Right renal cortex interstitium (tissue), 3 donors: ENCODE measurements at places on chromosomes 5 and 9. TPM values are rescaled to one million over a fixed set of nuclear protein-coding genes. Genes with fewer than 3 reads are reported as not detected.

DNA sequence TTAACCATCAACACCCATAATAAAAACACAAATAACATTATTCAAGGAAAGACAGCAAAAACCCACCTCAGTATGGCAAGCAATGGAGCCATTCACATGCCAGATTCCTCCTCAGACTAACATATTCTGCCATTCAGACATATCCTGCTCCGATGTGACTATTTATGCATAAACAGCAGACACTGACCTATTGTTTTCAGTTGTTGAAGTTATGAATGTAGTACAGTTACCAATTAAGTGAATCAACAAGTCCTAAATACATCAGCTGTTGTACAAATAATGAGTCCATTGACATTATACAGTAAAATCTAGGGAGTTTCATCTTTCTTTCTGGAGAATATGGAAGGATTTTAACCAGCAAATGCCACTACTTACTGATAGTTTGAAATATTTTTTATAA, 131.7 kb downstream of the DENND1A start:
- no peak for DNase-seq

DNA sequence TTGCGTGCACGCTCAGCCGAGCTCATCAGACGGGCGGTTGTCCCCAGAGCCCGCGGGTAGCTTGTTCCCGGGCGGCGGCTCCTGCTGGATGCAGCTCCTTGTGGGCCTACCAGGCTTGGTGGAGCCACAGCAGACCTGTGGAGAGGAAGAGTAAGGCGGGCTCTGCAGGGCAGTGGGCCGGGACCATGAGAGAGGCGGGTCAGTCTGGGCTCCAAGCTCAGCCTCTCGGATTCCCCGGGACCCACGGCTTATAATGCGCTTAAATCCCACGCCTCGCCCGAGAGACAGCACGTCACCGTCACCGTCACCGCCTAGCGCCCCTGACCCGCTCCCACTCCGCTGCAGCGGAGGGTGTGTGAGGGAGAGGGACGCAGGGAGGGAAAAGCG, 1.9 kb upstream of the ANKRD18A start:
- no peak for DNase-seq

DNA sequence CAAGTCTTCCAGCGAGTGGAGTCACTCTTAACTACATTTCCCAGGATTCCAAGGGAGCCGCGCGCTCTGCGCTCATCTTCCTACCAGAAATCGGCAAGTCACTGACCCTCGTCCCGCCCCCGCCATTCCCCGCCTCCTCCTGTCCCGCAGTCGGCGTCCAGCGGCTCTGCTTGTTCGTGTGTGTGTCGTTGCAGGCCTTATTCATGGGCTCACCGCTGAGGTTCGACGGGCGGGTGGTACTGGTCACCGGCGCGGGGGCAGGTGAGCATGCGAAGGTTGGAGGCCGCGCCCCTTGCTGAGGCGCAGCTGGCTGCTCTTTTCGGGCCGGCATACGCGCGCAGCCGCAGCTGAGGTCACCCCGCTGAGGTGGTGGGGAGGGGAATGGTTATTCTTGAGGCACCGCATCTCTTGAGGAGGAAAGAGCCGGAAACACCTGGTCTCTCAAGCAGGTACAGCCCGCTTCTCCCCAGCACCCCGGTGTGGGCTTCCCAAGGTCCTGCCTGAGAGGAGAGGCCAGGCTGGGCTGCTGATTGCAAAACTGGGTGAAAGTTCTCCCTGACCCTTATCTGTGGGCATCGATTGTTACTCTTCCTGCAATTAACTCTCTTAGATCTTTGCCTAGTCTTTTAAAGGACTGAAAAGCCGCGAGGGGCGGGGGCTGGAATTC, at the start of gene HSD17B4:
HSD17B4 (plus strand) TSS at position 125 of the 667 bp plus-strand sequence; CDS start at position 204, 79 bp downstream.
- peak; percentile 70 for DNase-seq

DNA sequence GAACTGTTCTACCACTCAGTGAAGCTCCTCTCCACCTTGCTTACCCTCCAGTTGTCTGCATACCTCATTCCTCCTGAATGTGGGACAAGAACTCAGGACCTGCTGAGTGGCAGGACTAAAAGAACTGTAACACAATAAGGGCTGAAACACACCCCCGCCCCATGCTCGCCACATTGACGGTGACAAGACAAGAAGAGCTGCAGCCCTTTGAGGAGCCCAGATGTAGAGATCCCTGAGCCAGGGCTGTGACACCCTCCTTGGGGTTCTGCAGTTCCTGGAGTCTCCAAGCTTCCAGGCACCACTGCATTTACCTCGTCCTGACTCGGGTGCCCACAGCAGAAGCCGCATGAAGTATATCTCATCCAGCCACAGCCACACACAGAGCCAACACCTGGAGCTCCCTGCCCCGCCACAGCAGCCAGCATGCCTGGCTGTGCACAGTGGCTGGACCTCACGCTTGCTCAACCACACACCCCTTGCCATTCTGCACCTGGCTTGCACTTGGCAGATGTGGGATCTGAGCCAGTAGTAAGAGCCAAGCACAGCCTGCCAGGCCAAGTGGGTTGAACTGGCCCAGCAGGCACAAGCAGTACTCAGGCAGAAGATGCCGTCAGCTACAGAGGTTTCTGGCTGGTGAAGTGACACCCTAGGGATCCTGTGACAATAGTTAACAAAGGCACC, 166.1 kb downstream of the RNF180 start:
- no peak for DNase-seq

The PPP3R2 gene
- 0.10 TPM for polyA plus RNA-seq

DNA sequence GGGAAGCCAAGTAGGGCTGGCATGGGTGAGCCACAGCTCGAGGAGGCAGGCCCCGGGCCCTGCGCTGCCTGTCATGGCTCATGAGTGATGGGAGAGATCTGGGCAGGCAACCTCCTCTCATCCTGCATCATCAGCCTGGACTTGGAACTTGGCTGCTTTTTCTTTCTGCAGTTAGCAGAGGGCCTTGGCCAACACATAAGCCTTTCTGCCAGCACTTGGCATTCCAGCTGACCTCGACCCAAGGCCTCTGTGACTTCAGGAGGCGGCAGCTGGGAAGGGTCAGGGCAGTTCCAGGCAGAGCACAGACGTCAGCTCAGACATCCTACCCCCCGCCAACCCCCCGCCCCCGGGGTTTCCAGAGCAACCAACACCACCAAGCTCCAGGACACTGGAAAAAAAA, 7.6 kb downstream of the S1PR3 start:
- no peak for DNase-seq

- DNase-seq = no peak
Measured at GRCh38 chr5:39459071-39459470, 34.3 kb upstream of the DAB2 start.

DNA sequence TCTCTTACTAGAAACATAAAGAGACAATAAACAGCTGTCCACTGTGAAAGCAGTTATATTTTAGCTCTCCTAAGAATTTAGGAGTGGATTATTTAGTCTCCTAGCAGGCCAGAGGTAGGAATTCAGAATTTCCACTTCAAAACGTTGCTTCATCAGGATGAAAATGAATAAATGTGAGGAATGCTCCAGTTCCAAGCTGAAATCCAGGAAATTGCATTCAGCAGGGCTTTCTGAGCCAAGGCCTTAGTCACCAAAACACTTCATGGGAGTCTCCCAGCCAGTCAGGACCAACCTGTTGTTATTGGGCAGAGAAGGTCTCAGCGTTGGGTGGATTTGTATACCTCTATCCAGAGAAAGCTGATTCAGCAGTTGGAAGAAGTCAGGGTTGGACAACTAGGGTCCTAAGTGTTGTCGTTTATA, 1040.3 kb downstream of the TLE1 start:
- no peak for DNase-seq

The CTXN3 gene
- polyA plus RNA-seq = not detected

DNA sequence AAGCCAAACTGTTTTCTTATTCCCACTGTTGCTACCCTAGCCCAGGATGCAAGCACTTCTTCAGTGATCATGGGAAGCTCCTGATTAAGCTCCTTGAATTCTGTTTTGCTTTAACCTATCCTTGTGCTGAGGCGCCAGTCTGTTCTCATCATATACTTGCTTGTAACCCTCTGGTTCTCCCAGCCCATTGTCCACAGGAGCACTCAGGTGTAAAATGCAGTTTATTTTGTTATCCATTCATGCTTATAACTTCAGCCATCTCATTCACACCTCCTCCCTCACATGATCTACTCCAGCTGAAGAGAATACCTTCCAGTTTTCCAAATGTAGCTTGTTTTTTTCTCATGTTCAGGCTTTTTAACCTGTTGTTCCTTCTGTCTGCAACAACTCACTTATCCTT, 402.1 kb upstream of the BRINP1 start:
- DNase-seq = no peak

The DRD1 gene
- not detected for polyA plus RNA-seq

The ARID3C gene
- 0.21 TPM for polyA plus RNA-seq

- no peak for DNase-seq
Measured at GRCh38 chr5:124524552-124525232, 221.7 kb downstream of the ZNF608 start.

GRCh38 chr5:125317536-125317995, 571.1 kb upstream of the ZNF608 start:
- DNase-seq = no peak

- DNase-seq = no peak
Measured at GRCh38 chr5:124842725-124843595, 96.5 kb upstream of the ZNF608 start.

The SPINK6 gene
- not detected for polyA plus RNA-seq

The NR4A3 gene
- polyA plus RNA-seq = 0.45 TPM

The PALM2AKAP2 gene
- 9.9 TPM for polyA plus RNA-seq

GRCh38 chr9:69136779-69137178, 37.3 kb upstream of the TJP2 start:
- no peak for DNase-seq

DNA sequence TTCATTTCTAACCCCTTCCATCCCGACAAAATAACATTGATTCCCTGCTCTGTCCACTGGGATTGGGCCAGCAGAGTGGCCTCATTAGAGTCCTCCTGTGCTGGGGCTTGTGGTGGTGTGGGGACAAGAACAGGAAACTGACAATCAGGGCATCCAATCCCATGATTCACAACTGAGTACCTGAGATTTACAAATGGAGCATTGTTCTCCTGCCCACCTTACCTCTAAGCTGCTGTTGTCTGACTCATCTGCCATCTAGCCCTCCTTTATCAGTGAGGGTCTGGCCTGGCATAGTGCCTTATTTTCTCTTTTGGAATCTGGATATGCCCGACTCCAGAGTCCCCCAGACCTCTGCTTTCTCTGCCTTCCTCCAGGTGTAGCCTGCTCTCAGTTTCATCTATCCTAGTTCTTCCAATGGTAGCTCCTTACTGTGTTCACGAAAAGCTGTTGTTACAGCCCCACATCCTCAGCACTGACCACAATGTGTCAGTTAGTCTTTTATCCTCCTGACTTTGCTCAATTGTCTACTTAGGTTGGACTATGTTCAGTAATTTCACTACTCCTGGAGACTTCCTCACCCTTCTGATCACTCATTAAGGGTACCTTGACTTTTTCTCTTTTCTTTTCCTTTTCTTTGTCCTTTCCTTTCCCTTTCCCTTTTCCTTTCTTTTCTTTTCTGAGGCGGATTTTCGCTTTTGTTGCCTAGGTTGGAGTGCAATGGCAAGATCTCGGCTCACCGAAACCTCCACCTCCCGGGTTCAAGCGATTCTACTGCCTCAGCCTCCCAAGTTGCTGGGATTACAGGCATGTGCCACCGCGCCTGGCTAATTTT, 13.4 kb downstream of the WNT8A start:
- DNase-seq = no peak

DNA sequence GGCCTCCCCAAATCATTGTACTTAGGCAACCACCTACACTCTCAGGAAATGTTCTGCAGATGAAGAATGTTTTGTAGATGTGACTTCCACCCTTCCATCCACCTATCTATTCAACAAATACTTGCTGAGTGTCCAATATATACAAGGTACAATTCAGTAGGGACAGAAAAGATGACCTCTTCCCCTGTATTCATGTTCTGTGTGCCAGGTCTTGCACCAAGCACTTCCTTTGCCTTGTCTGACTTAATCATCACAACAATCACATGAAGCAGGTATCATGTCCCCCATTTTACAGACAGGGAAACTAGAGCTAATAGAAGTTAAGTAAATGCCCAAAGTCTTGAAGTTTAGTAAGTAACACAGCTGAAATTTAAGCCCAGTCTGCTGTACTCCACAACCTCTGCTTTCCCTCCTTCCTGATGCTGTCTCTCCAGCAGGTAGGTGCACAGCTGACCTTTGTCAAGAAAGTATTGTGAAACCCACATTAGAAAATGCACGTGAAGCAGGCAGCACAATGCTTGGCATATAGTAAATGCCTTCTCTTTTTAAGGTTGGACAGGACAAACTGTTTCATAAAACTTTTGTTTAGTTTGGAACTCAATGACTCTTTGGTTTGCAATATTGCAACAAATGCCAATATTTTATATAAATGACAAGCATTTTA, 296.5 kb downstream of the DEPDC1B start:
- DNase-seq = no peak

- no peak for DNase-seq
Measured at GRCh38 chr5:180140079-180140554, 68.6 kb upstream of the RNF130 start.

GRCh38 chr9:110241858-110242321, 14.4 kb downstream of the TXN start:
- no peak for DNase-seq

DNA sequence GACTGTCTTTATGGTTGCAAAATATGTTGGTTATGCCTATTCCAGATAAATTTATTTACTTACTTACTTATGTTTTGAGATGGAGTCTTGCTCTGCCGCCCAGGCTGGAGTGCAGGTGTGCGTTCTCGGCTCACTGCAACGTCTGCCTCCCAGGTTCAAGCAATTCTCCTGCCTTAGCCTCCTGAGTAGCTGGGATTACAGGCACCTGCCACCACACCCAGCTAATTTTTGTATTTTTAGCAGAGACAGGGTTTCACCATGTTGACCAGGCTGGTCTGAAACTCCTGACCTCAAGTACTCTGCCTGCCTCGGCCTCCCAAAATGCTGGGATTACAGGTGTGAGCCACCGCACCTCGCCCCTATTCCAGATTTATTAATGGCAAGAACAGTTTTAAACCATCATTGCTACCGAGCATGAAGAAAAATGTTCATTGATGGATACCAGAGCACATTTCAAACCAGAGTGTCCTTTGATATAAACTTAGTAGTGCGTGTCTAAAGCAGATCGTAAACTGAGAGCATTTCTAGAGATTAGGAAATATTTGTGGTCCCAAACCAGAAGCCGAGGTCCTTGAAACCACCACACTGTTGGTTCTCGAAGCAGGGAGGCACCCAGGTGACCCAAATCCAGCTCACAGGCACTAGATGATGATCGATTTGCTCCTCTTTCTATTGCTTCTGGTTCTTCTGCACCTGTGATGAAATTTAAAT, 85.2 kb downstream of the GRAMD2B start:
- DNase-seq = no peak

DNA sequence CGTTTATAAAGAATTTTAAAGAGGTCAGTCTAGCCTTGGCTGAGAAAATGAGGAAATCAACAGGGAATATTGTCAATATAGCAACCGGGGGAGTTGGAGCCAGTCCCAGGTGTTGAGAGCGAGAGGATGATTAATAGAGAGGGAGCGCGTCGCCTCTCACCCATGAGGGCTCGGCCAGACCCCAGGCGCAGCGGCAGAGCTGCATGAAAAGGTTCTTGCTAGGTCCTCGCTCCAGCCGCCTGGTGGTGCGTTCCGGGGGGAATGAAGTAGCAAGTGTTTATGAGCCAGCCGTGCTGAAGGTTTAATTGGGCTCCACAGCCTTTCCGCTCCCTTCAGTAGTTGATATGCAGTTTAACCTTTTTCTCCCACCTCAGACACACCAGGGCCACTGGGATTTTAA, 167.3 kb upstream of the IRX1 start:
- DNase-seq = peak; percentile 27

The FREM1 gene
- polyA plus RNA-seq = 177 TPM

GRCh38 chr5:137581776-137582175, 82.7 kb upstream of the SPOCK1 start:
- DNase-seq = no peak
